ENCODE measurements at places on chromosomes 6 and 20.

DNA sequence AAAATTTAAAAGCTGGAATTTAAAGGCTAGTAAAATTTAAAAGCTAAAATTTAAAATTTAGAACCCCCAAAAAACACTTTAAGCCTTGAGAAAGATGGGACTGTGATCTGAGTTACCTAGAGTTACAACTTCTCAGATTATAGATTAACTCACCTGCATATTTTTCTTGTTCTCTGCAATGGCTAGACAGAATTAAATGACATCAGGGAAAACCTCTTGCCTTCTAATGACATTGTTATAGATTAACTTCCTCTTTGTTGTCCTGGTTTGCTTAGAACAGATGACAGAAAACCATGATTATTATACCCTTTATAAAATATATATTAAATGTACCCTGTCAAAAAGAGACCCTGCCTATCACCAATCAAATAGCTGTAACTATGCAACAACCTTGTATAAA is 56.4 kb downstream of the TRDN start:
- no peak for DNase-seq

DNA sequence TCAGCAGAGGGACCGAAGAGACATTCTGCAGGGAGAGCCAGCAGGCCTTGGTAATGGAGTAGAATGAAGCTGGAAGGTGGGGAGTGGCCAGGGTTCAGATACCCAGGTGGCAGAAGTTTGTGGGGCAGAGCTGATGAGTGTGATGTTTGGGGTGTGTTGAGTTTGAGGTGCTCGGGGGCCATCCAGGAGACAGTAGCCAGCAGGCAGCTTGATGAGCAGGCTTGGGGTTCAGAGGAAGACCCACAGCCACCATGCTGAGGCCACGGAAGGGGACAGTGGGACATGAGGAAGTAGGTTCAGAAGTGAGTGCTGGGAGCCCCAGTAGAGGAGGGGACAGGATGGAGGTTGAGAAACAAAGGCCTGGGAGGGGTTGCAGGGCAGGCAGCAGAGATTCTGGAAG is 11.1 kb upstream of the FOXS1 start:
- DNase-seq, result no peak

DNA sequence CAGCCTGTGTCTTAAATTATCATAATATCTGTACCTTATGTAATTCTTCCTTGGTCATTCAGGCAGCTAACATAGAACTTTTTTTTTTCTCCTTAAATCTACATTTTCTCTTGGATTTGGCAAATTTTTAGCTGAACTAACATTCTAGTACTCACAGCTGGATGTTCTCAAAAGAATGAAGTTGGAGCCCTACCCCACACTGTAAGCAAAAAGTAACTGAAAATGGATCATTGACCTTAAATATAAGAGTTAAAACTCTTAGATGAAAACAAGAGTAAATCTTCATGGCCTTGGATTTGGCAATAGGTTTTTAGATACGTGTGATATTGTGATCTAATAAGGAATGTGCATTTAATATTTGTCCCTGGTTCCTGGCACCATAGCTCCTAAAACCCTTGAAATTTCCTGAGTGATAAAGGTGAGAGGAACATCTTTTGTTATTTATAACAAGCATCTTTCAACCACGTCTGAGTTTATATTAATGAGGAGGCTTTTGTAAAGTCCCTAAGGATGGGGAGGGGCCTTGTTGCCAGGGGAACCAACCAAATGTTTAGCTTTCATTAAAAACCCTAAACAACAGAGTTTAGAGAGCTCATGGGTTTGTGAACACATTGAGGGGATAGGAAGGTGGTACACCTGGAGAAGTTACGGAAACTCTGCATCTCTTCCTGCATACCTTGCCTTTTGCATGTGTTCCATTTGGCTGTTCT is 106.1 kb upstream of the ADGRF4 start:
- no peak for DNase-seq

DNA sequence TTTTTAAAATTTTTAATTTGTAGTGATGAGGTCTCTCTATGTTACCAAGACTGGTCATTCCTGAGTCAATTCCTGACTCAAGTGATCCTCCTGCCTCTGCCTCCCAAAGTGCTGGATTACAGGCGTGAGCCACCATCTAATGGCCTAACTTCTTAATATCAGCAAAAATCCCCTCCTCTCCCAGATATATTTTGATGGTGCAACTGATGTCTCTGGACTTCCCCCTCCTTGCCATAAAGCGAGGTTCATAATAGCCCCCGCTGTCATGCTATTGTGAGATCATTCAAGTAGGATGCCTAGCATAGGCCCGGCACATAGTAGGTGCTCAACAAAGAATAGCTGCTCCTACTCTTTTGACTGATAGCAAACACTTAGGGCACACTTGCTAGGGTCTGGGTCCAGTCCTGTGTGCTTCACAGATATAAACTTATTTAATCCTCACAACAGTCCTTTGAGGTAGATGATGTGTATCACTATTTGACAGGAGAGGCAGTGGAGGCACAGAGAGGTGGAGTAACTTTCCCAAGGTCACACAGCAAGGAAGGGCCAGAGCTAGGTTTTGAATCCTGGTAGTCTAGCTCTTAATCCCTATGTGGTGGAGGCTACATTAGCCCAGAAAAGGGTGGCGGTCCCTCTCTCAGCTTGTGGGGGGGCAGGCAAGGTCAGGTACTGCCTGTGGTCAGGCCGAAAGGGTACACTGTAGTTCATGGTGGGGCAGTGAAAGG is 14.6 kb downstream of the SRC start:
- DNase-seq, result no peak

DNA sequence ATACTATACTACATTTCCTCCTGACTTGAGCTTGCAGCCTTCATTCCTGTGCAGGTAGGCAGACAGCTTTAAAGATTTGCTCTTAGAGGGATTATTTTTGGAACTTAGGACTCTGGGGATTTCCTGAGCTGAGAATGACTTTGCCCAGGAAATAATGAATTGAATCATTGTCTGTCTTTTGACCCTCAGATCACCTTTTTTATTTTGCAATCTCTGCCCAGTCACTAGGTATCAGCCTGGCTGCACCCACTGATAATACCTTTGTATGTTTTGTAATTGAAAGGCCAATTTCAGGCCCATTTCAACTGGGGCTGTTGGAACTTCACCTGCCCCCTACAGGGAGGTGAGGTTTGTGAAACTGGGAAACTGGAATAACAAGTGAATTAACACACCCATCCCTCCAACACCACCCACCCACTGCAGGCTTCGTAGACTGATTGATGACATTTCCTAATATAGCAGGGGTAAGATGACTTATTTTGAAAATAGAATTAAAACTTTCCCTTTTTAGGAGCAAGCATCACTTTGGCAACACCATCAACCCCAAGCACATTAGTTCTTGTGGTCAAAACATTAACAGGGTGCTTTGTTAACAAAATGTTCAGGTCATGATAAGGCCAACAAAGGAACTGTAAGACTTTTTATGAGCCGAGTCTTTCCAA is 157.1 kb upstream of the CENPW start:
- DNase-seq, result no peak

DNA sequence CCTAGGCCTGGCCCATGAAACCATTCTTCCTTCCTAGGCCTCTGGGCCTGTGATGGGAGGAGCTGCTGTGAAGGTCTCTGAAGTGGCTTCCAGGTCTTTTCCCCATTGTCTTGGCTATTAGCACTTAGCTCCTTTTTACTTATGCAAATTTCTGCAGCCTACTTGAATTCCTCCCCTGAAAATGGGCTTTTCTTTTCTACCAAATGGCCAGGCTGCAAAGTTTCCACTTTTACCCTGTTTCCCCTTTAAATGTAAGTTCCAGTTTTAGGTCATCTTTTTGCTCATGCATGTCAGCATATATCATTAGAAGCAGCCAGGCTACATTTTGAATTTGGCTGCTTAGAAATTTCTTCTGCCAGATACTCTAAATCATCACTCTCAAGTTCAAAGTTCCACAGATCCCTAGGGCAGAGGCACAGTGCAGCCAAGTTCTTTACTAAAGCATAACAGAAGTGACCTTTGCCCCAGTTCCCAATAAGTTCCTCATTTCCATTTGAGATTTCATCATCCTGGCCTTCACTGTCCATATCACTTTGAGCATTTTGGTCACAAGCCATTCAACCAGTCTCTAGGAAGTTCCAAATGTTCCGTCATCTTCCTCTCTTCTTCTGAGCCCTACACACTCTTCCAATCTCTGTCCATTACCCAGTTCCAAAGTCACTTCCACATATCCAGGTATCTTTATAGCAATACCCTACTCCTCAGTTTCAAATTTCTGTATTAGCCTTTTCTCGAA is 71.9 kb downstream of the TBC1D7 start:
- DNase-seq, result no peak

DNA sequence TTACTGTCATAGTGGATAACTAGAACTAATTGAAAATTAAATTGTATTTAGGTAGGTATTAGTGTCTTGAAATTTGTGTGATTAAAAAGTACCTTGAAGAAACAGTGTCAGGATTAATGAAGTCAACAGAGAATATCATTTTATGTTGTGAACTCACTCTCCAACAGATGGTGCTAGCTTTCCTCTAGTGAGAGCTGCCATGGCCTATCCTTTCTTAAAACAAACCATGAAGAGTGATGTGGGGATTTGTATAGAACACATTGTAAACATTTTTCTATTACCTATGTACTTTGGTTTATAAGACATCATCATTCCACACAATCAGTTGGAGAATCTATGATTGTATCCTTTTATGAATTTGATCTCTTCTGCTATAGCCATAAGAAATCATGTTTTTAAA is 4.8 kb upstream of the SRSF12 start:
- DNase-seq, result no peak

GRCh38 chr6:26476896-26477295 is 19.1 kb downstream of the BTN2A1 start:
- no peak for DNase-seq

GRCh38 chr6:163461696-163462095 is 47.2 kb downstream of the QKI start:
- no peak for DNase-seq

GRCh38 chr20:2657241-2657640 is 4.8 kb downstream of the NOP56 start:
- DNase-seq, result no peak

GRCh38 chr20:15146948-15147347 is 809.5 kb upstream of the FLRT3 start:
- no peak for DNase-seq

DNA sequence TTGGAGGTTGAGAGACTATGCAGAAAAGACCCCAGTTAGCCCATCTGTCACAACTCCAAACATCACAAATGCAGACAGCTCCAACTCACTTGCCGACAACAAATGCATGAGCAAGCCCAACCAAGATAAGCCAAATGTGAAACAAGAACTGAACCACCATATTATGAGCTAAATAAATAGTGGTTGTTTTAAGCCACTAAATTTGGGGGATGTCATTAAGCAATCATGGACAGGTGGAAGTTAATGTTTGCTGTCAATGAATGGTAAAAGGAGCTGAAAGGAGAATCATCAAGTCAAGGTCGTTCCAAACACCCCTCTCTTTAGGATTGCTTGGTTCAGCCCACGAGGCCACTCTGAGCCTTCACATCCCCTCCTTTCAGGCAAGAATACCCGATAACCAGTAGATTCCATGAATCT is 71.2 kb upstream of the PLCB4 start:
- no peak for DNase-seq

GRCh38 chr20:40335901-40336351 is 353.1 kb downstream of the MAFB start:
- no peak for DNase-seq

DNA sequence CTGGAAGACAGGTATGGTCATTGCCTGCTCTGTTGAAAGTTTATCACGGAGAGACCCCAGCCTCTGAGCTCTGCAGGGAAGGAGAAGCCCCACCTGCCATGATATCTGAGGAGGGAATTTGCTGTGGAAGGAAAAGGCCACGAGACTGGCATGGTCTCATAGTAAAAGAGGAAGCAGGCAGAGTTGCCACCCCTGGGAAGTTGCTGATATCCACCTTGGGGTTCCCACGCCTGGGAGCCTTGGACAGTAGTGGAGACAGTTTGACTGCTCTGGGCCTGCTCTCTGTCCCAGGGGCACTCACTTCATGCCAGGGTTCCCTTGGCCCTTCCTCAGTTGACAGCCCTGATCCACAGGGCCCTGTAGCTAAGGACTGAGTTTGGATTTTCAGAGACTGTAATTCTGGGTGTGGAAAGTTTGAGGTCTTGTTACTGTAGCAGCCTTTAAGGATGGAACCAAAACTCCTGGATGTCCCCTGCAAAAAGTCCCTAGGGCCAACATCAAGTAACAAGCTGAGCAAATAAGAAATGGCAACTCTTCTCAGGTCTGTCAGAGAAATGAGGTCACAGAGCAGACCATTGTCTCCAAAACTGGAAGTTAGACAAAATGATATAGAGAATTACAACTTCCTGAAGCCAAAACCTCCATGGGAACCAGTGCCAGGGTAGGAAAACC is 6.9 kb upstream of the SIRPB1 start:
- DNase-seq, result no peak

DNA sequence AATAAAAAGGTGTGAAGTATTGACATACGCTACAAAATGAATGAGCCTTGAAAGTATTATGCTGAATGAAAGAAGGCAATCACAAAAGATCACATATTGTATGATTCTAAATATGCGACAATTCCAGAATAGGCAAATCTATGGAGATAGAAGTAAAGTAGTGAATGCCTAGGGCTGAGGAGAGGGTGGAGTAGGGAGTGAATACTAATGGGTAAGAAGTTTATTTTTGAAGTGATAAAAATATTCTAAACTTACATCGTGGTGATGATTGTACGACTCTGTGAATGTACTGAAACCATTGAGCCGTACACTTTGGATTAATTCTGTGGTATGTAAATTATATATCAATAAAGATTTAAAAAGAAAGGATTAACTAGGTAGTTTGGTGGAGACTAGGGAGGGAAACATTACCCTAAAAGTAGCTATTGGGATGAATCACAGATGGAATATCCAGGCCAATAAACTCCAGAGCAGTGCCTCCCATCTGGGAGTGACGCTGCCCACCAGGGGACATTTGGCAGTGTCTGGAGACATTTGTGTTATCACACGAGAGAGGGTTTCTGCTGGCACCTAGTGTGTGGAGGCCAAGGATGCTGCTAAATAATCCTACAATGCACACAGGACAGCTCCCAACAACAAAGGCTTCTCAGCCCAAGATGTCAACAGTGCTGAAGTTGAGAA is 214.2 kb upstream of the PCSK2 start:
- no peak for DNase-seq

- DNase-seq, result no peak
Measured at GRCh38 chr6:88166493-88167351, 575 bp upstream of the CNR1 start.

- DNase-seq, result no peak
Measured at GRCh38 chr20:55200317-55200716, 724.9 kb downstream of the DOK5 start.
